Endodermal cell (in vitro differentiated cells): ENCODE measurements at places on chromosomes 13 and 19. TPM values are rescaled to one million over a fixed set of nuclear protein-coding genes. Genes with fewer than 3 reads are reported as not detected.

- no peak overlapping the region for H3K4me3 ChIP-seq
- no peak overlapping the region for H3K27ac ChIP-seq
- no peak for DNase-seq
These were observed 131.5 kb upstream of the MCF2L start for GRCh38 chr13:112837371-112838037.

DNA sequence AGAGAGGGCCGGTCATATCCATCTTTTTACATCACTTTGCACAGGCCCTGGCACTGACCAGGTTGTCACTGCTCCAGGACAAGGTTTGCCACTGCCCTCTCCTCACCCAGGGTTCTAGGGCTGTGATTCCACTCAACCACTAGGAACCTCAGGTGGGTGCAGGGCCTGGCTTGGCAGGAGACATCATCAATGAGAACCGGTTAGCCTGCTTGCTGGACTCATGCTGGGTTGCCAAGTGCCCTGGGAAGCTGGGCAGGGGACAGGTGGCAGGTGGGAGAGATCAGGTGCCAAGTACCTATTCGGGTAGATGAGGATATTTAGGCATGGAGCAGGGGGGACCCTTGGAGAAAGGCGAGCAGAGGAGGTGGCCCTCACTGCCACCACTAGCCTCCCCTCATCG, 4.2 kb upstream of the CERS4 start:
- DNase-seq: peak; percentile 78
- H3K36me3 ChIP-seq: no peaks in the 10 kb centered on the region
- H3K27ac ChIP-seq: no peak overlapping the region
- H3K4me1 ChIP-seq: no peaks in the 10 kb centered on the region
- H3K4me3 ChIP-seq: no peak overlapping the region

- no peak overlapping the region for H3K27ac ChIP-seq
- no peaks in the 10 kb centered on the region for H3K36me3 ChIP-seq
- no peak for DNase-seq
- H3K27me3 ChIP-seq: no peaks in the 10 kb centered on the region
These were observed 638.2 kb upstream of the MIR17HG start for GRCh38 chr13:90709319-90709718.

The PABPC3 gene
- 0.35 and 0.38 TPM in 2 replicates for total RNA-seq

DNA sequence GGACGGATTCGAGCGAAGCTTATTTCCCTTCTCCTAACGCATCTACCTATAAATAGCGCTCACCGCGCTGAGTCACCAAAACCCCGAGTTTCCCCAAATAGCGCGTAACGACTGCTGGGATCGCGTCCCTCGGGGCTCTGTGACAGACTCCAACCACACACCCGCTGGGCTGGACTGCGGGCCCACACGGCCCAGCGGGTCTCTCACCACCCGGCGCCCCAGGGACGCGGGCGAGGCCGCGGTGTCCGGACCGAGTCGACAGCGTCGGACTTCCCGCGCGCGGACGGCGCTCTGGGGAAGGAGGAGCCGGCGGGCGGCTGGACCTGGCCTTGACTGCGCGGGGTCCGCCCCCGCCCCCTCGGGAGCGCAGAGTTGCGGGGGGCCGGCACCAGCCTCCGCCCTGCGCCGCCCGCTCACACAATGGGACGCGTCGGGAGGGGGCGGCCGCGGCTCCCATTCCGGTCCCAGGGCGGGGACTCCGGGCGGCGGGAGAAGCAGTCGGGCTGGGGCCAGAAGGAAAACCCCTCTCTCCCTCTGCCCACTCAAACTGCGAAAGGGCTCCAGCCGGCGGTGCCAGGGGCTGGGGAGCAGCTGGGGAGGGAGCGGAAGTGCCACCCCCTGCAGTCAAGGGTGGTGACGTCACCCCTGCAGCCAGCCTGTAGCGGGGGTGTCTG, 108.8 kb downstream of the KCNRG start:
- peak overlapping the region; percentile 85 for H3K4me3 ChIP-seq
- peak; percentile 88 for DNase-seq
- peak overlapping the region; percentile 87 for H3K27ac ChIP-seq
- H3K36me3 ChIP-seq: no peaks in the 10 kb centered on the region
- peaks cover 17% of the 10 kb centered on the region for H3K4me1 ChIP-seq

GRCh38 chr19:8255426-8256125, 46.4 kb downstream of the CERS4 start:
- no peaks in the 10 kb centered on the region for H3K27me3 ChIP-seq
- no peak overlapping the region for H3K27ac ChIP-seq
- H3K4me1 ChIP-seq: no peaks in the 10 kb centered on the region

DNA sequence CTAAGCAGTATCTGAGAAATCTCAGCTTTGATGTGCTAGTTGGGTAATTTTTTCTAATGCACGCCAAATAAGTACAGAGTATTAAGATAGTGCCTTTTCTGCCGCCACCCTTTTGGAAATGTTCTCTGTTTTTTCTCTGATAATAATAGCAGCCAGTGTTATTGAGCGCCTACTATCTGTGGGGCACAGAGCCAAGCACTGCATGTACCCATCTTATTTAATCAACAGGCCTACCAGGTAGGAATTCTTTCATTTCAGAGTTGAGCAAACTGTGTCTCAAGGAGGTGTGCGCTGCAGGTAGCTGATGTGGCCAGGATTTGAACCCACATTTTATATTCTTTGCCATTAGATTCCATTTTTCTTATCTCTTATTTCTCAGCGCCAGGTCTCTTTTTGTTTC, 1.4 kb downstream of the EPN1 start:
- no peak overlapping the region for H3K27ac ChIP-seq
- DNase-seq: no peak
- H3K4me1 ChIP-seq: peaks cover 3% of the 10 kb centered on the region
- H3K27me3 ChIP-seq: no peaks in the 10 kb centered on the region

GRCh38 chr19:4316956-4317355, 12.6 kb downstream of the FSD1 start:
- DNase-seq: no peak
- no peaks in the 10 kb centered on the region for H3K4me1 ChIP-seq
- no peaks in the 10 kb centered on the region for H3K27me3 ChIP-seq
- no peak overlapping the region for H3K27ac ChIP-seq
- no peak overlapping the region for H3K4me3 ChIP-seq

GRCh38 chr13:32969516-32969941, 46.7 kb upstream of the KL start:
- no peak overlapping the region for H3K27ac ChIP-seq
- H3K27me3 ChIP-seq: no peaks in the 10 kb centered on the region
- no peaks in the 10 kb centered on the region for H3K36me3 ChIP-seq
- no peaks in the 10 kb centered on the region for H3K4me1 ChIP-seq
- H3K4me3 ChIP-seq: no peak overlapping the region

The PDX1 gene
- total RNA-seq: not detected in 2 replicates

The SYT3 gene
- 1.2 to 2.8 TPM (median 1.7 TPM) in 3 replicates for total RNA-seq

DNA sequence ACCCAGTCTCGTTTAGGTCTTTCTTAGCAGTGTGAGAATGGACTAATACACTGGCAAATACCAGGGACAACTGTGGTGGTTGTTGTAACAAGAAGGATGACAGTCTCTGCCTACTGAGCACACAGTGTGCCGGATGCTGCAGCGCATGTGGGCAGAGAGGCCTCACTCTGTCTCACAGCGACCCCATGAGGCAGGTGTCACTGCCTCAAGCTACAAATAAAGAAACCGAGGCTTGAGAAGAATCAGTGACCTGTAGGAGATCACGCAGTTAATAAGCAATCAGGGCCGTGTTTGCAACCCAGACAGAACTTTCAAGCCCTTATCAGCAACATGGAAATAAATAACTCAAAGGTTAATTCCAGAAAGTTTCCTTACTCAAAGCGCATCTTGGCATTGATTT, 40.5 kb upstream of the GAS6 start:
- H3K4me1 ChIP-seq: peaks cover 9% of the 10 kb centered on the region
- peak; percentile 81 for DNase-seq
- H3K36me3 ChIP-seq: no peaks in the 10 kb centered on the region
- H3K27me3 ChIP-seq: no peaks in the 10 kb centered on the region
- no peak overlapping the region for H3K4me3 ChIP-seq

The ODAD3 gene
- total RNA-seq: 0.86 and 0.88 TPM in 2 replicates

The ZNF581 gene
- 46.6 and 48.7 TPM in 2 replicates for total RNA-seq

The MEF2B gene
- 0.77 to 1.6 TPM (median 0.90 TPM) in 3 replicates for total RNA-seq

The SELENOV gene
- 7.1 and 8.7 TPM in 2 replicates for total RNA-seq

The CDKN2D gene
- 3.3 to 12.8 TPM (median 4.6 TPM) in 3 replicates for total RNA-seq

DNA sequence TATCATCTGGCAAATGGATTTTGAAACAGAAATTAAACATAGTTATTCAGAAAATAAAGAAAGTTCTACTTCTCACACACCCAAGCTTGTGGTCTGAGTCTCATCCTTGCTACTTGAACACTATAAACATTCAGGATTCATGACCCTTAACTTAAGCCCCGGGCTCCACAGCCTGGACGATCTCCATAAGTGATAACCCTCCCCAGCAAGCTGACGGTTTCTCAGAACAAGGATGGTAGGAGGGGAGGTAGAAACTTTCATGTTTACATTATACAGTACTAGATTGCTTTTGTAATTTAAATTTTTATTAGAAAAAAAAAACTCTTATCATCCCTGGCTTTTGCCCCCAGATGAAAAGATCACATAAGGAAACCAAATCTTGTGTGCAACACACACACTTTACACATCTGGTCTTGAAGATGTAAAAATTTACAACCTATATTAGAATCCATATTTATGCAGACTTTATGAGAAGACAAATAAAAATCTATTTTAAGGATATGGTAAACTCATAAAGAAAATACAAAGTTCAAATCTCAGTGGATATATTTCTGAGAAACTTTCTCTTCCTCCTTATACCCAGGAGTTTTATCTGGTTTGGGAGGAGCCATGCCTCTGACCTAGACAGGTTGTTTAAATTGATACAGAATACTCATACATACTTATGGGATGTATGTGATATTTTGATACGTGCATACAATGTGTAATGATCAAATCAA, 20.0 kb upstream of the ATP12A start:
- no peak overlapping the region for H3K4me3 ChIP-seq
- no peaks in the 10 kb centered on the region for H3K4me1 ChIP-seq
- no peak for DNase-seq
- H3K27me3 ChIP-seq: no peaks in the 10 kb centered on the region
- H3K36me3 ChIP-seq: no peaks in the 10 kb centered on the region
- no peak overlapping the region for H3K27ac ChIP-seq

GRCh38 chr19:51389143-51389542, 1.2 kb downstream of the C19orf84 start:
- peaks cover 2% of the 10 kb centered on the region for H3K4me1 ChIP-seq
- H3K36me3 ChIP-seq: no peaks in the 10 kb centered on the region
- no peak for DNase-seq
- no peak overlapping the region for H3K27ac ChIP-seq
- no peak overlapping the region for H3K4me3 ChIP-seq

DNA sequence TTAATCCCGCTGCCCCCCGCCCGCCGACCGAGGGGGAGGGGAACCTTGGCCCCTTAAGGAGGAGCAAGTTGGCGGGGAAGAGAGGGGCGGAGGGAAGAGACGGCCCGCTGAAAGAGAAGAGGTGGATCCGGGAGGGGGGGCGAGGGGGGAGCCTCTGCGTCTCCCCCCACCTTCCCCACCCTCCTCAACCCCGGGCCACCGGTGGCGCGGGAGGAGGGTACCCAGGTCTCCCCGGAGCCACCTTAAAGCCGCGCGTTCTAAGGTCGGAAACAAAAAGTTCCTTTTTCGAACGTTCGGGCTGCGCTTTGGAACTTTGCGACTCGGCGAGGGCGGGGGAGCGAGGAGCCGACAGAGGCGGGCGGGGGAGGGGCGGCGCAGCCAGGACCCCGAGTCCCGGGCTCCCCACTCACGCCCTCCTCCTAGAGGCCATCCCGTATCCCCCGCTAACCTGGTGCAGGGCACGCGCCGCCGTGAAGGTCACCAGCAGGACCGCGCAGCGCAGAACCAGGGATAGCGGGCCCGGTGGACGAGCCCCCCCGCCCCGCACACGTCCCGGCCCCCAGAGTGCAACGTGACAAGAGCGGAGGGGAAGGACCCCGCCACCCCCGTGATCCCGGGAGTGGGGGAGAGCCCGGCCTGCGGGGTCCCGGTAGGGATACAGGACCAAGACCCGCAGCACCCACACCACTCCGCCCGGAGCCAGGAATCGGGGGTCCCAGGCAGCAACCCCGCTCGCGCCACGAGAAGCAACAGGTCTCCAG, 659 bp downstream of the ERF start:
- H3K36me3 ChIP-seq: peaks cover 10% of the 10 kb centered on the region
- DNase-seq: peak; percentile 86
- H3K27me3 ChIP-seq: no peaks in the 10 kb centered on the region
- H3K27ac ChIP-seq: peak overlapping the region; percentile 88
- peak overlapping the region; percentile 85 for H3K4me3 ChIP-seq

- no peaks in the 10 kb centered on the region for H3K36me3 ChIP-seq
- no peak overlapping the region for H3K27ac ChIP-seq
- no peak overlapping the region for H3K4me3 ChIP-seq
- H3K27me3 ChIP-seq: peaks cover 100% of the 10 kb centered on the region
- DNase-seq: no peak
These were observed 32.8 kb downstream of the NFIX start for GRCh38 chr19:13028027-13028426.

- no peaks in the 10 kb centered on the region for H3K36me3 ChIP-seq
- H3K27ac ChIP-seq: no peak overlapping the region
- no peaks in the 10 kb centered on the region for H3K4me1 ChIP-seq
These were observed 110.3 kb upstream of the ABCC4 start for GRCh38 chr13:95411428-95412040.

DNA sequence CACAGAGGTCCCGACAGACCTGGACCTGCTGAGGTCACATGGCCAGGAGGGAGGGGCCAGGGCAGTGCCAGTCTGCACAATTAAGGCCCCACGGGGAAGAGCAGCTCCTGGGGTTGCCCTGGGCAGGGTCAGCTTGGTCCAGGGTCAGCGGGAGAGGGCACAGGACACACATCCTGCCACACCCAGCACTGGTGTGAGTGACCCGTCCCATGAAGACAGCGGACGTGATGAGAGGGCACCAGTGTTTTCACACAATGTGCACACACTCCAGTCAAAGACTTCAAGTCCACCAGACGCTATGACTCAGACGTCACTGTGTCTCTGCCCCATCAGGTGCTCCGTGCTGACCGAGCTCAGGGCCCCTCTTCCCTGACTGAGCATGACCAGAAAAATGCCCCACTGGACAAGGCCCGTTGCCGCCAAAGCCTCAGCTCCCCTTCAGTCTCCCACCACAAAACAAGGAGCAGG, 4.2 kb downstream of the TMEM259 start:
- H3K4me3 ChIP-seq: no peak overlapping the region
- DNase-seq: no peak

GRCh38 chr13:80339563-80339911, 1.4 kb downstream of the SPRY2 start:
- peak overlapping the region; percentile 99 for H3K27ac ChIP-seq
- no peaks in the 10 kb centered on the region for H3K27me3 ChIP-seq
- DNase-seq: no peak

The FSD1 gene
- total RNA-seq: 20.5 to 37.9 TPM (median 35.2 TPM) in 3 replicates

The HIPK4 gene
- total RNA-seq: 0.23 to 0.40 TPM (median 0.31 TPM) in 3 replicates

DNA sequence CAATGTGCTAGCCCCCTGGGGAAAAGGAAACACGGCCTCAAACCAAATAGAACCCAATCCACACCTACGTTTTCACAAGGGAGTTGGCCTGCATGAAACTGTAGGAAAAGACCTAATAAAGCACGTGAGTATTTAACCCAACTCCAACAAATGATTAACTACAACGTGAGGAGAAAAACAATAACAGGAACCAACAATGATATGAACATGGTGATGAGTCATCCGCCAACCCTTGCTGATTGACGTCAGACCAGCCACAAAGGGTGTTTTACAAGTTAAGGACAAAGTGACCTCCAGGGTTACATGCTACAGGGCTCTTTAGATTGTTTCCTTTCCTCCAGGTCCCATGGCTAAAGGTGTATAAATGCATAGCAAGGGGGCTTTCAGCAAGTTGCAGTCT, 460.5 kb downstream of the COG6 start:
- peaks cover 28% of the 10 kb centered on the region for H3K4me1 ChIP-seq
- H3K4me3 ChIP-seq: peak overlapping the region; percentile 31
- H3K36me3 ChIP-seq: no peaks in the 10 kb centered on the region
- H3K27ac ChIP-seq: no peak overlapping the region
- H3K27me3 ChIP-seq: no peaks in the 10 kb centered on the region
